ENCODE measurements at places on chromosomes 7 and 10.

DNA sequence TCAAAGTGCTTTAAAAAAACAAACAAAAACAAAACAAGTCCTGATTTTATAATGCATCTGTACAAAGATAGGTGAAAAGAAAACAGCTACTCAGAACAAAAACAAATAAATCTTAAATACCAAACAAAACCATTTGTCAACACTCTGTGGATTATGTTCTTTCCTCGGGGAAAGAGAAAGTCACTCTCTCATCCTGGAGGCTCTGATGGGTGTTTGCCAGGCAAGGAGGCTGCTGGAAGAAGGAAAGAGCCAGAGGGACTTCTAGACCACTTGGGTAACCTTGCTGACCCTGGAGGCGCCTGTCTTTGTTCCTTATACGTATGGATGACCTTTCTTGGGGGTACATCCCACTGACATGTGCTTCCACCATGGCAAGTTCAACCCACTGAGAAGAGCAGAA lies 92.8 kb downstream of the ZRANB1 start:
- no peak for DNase-seq

- DNase-seq: no peak
Observed at GRCh38 chr7:122136078-122136477, 8.0 kb downstream of the AASS start.

DNA sequence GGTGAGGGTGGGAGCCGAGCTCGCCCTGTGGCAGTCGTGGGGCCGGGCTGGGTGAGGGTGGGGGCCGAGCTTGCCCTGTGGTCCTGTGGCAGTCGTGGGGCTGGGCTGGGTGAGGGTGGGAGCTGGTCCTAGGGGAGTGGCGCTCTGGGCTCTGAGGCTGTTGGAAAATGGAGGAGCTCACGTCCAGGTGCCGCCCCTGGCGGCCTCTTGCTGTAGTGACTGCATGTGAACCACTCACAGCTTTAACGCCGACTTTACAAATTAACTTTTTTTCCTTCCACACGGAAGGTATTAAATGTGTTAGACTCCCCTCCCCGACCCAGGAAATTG lies 312.6 kb downstream of the WDR37 start:
- no peak for DNase-seq

DNA sequence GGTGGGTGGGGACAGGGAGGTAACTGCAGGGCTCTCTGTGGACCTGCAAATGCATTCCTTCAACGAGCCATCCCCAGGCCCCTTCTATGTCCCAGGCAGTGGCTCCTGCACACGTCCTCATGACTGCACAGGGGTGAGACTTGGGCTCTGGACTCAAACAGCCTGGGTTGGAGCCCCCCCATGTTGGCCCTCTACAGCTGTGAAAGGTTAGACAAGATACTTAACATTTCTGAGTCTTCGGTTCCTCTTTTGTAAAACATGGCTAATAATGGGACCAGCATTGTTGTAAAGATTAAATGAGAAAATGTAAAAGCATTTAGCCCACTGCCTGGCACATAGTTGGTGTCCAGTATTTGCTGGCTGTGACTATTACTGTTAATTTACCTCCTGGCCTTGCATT lies 41.8 kb downstream of the CHST3 start:
- no peak for DNase-seq

GRCh38 chr10:17412323-17412722 lies 42.1 kb downstream of the ST8SIA6 start:
- DNase-seq: no peak

DNA sequence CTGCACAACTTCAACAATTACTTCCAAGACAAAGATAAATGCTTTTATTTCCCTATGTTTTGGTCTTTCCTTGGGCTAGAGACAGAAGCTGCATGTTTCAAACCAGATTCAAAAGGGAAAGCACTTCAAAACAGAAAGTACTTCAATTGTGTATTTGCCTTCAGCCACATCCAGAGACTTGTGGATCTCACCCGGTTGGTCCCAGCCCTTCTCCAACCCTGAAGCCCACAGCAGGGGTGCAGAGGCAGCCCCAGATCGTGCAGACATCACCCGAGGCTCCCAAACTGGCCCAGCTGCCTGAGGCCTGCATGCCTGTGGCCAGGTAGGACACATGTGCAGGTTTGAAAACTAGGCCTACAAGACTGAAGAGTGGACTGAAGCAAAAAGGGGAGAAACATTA lies 80.8 kb downstream of the ALOX5 start:
- no peak for DNase-seq

DNA sequence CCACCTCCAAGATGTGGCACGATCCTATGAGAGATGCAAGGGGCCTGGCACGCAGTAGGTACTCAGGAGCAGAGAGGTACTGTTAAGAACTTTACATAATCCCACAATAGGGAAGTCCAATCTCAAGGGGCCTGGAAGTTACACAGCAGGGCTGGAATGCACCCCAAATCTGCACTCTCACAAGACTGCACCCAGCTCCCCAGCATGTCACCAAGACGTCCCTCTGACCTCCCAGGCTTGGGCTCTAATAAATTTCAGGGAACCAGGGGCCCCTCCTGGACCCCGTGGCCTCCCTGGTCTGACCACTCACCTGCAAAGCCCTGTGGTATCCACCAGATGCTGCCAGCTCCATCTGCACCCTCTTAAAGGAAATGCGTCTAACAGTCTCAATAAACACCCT lies 94.9 kb downstream of the OAT start:
- DNase-seq: no peak

DNA sequence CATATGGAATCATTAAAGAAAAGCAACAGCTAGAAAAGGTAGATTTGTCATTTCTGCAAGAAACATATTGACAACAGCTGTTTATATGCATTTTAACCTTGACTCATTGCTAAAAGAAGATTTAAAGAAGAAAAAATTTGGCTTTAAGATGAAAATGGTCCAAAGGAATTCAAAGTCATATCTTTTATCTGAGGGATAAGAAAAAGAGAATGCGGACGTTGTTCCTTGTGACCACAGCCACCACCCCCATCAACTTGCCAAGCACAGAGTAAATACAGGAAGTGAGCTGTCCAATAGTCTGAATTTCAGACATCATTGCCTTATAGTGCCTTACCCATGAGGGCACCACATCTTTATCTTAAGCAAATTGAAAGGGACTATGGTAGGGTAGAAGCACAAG lies 7.3 kb upstream of the CRPPA start:
- no peak for DNase-seq

DNA sequence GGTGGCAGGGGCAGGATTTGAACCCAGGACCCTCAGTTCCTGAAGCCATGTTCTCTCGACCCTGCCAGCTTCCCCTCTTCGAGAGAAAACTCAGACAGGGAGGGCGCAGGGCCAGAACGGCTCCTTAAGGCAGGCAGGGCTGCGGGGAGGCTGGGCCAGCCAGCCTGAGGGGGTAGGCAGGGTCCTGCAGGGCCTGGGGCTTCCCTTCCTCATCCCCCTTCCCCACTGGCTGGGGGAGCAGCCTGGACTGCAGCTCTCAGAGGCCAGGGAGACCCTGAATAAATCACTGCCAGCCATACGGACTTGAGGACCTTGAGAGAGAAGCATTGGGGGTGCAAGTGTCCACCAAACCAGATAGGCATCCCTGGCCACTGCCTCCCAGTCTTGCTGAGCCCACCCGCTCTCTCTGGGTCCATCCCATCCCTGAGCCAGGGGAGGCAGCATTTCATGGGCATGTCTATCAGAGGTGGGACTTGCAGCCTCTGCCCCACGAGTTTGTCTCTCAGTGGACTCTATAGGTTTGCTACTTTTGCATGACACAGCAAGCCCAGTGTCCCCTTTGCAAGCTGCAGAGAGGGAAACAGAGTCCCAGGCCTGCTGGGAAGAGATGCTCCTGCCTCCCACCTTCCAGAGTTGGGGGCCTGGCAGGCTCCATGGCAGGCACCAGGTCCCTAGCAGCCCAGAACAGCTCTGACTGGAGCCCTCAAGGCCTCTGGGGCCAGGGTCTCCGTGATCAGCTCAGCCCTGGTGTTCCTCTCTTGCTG lies 70.9 kb downstream of the MYL10 start:
- no peak for DNase-seq

GRCh38 chr10:101769541-101770180 lies 6.3 kb downstream of the FGF8 start:
- DNase-seq: no peak

- DNase-seq: peak; percentile 94
Observed at GRCh38 chr7:63925626-63926460, 72.8 kb upstream of the ZNF722 start.

DNA sequence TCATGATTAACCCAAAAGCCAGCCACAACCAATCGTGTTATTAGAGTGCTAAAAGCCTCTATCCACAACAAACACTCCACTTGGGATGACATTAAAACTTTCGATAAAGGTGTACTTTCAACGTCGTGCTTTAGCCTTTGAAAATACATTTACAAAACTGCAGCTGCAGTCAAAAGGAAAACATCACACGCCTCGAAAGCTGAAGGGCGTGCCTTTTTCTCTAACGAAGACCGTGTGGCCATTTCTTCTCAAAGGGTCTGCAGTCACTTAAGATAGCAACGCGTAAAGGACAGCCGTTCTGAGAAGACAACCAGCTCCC lies 1.1 kb downstream of the ARHGAP12 start:
- no peak for DNase-seq

- no peak for DNase-seq
Observed at GRCh38 chr7:157444011-157444842, 107.4 kb downstream of the DNAJB6 start.

DNA sequence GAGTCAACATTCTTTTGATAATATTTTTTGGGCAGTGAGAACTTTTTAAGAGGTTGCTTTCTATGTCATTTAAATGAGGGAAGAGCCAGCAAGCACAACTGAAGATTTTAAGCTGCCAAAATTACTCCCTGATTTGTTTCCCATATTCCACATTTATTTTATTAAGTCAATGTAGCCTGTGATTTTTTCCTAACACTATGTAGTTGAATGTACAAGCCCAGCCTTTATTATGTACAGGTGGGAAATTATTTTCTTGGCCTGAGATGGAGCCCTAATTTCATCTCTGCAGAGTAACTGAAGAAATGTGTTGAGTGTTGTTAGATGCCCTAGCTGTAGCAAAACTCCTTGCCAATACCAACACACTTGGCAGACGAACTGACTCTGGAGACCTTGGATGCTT lies 83.1 kb upstream of the MINDY3 start:
- no peak for DNase-seq

- DNase-seq: peak; percentile 82
Observed at GRCh38 chr10:61992671-61993668, 91.5 kb downstream of the ARID5B start.

DNA sequence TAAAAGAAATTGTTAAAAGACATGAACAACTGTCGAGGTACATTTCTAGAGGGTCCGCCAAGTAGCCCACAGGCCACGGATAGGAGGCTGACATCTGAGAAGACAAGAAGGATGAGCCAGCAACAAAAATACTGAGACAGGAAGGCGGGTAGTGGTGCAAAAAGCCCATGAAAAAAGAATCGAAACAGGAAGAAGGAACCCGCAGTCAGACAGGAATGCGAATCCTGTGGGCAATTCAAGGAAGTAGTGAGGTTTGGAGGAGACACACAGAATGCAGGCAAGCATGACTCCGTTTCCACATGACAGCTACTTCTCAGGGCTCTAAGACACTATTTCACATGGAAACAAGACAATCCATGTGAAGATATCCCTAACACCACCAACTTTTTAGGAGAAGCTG lies 125.2 kb downstream of the DOCK4 start:
- peak; percentile 51 for DNase-seq

DNA sequence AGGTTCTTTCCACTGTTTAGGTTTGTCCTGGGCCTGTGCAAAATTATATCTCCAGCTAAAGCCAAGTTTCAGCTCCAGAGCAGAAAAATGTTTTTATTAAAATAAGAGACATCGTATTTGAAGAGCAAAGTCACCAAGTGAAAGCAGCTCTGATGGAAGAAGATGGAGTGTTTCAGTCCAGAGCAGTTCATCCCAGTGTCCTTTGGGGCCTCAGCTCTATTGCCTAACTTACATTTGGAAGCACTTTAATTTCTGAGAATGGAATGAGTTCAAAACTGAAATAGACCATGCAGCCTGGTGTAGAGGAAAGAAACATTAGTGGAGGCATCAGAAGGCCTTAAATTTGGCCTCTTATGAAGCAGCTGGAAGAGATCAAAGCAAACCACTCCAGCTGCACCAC lies 545.2 kb downstream of the SORCS1 start:
- no peak for DNase-seq

GRCh38 chr7:18119985-18120384 lies 92.3 kb upstream of the PRPS1L1 start:
- DNase-seq: no peak

GRCh38 chr10:88531392-88532052 lies 51.6 kb downstream of the RNLS start:
- DNase-seq: no peak

DNA sequence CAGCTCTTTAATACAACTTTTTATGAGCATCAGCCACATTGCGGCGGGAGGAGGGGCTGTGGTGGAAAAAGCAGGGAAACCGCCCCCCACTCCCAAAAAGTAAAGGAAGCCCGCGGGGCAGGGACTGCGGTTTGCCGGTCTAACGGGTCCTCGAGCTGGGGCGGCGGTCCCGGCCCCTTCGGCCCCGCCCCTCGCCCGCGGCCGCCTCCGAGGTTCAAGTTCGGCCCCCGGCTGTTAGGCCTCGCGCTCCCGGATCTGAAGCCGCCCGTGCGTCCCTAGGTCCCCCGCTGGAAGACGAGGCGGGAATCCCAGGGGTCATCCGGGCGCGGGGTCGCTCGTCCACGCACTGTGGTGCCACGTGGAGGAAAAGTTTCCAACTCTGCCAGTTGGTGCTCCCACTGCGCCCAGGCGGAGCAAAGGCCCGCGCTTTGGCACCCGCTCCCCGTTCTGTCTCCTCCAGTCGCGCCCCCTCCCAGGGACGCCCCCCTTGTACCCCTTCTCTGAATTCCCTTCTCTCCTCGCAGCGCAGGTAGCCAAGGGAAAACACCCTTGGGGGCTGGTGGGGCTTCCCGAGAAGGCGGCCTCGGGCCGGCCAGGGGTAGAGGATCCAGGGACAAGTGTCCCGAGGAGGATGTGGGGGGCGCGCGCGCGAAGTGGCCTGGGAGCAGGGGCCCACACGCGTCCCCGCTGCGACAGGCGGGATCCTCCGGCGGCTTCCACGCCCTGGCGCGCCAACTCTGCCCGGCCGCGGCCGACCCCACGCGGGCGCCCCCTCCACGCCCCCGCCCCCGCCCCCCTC lies 798 bp upstream of the AUTS2 start:
- DNase-seq: peak; percentile 5

GRCh38 chr7:106715730-106716129 lies 54.8 kb upstream of the CCDC71L start:
- no peak for DNase-seq

GRCh38 chr7:37212556-37212955 lies 236.1 kb downstream of the ELMO1 start:
- no peak for DNase-seq
